ENCODE measurements at places on chromosomes 5 and 9.

DNA sequence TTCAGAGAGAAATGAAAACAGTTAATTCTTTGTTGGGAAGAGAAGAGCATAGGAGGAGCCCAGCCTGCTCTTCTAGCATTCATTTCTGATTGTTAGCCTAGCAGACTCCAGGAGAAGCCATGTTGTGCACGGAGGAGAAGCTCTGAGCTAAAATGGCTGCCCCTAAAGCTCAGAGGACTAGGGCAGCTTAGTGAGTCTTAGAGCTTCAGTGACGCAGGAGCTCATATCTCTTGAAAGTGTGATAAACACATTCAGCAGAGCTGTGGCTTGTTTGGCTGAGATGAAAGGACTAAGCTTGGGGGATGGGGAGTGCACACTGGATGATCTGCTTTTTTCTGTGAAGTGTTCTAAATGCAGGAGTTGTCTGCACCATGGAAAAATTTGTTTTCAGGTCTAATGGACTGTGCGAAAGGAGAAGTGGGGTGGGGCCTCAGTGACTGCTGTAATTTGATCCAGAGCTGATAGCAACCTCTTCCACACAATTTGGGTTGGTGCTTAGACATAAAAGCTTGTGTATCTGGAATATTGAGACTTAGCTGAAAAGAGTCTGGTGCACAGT is 58.5 kb downstream of the ZNF462 start:
- no peak for DNase-seq

GRCh38 chr5:153974813-153975163 is 63.9 kb downstream of the FAM114A2 start:
- no peak for DNase-seq

GRCh38 chr5:180253036-180253824 is 38.7 kb downstream of the MAPK9 start:
- no peak for DNase-seq

DNA sequence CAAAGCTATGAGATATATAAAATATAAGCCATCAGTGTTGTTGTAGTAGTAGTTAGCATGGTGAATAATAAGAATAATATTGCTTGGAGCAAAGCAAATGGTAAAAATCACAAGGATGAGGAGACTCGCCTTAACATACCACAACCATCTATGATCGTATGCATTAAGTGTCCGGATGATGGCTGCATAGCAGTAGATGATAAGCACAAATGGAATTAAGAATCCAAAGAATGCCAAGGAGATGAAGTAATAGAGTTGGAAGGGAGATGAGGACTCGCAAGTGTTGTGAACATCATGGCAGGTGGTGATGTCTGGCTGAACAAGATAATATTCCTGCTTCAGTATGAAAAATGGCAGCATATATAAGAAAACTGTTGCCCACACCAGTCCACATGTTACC is 5.5 kb downstream of the F2RL2 start:
- DNase-seq, result no peak

GRCh38 chr5:164763206-164763605 is 1257.8 kb downstream of the MAT2B start:
- DNase-seq, result no peak

DNA sequence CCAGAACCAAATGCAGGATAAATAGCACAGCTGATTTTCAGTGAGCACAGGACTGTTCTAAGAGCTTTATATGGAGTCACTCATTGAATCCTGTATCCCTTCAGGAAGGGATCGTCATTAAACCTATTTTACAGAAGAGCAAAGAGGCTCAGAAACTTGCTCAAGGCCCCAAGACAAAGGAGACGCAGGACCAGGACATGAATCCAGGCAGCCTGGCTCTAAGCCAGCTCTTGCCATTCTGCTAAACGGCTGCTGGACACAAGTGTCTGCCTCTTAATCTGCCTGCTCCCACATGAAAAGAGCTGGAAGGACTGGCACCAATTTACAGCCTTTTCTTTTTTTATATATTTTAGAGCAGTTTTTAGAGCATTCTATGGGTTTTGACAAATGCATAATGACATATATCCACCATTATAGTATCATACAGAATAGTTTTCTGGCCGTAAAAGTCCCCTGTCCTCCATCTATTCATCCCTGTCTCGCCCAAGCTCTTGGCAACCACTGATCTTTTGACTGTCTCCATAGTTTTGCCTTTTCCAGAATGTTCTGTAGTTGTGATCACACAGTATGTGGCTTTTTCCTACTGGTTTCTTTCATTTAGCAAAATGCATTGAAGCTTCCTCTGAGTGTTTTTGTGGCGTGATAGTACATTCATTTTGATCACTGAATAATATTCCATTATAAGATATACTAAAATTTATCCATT is 37.5 kb downstream of the RETREG1 start:
- no peak for DNase-seq

DNA sequence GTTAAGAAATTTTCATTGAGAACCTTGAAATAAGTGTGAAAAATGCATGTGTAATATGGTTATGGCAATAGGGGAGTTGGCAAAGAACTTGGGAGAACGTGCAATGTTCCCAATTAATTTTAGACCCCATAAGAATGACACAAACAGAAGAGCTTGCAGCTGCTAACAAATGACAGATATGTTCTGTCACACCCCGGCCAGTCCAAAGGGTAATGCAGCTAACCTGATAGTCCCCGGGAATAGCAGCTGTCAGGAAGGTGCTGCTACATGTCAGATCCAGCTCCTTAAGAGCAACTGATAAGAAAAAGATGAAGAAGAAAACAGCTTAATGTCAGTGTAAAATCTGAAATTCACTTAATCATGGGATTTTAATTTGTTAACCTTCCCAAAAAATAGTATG is 30.4 kb downstream of the SEMA5A start:
- DNase-seq, result no peak

DNA sequence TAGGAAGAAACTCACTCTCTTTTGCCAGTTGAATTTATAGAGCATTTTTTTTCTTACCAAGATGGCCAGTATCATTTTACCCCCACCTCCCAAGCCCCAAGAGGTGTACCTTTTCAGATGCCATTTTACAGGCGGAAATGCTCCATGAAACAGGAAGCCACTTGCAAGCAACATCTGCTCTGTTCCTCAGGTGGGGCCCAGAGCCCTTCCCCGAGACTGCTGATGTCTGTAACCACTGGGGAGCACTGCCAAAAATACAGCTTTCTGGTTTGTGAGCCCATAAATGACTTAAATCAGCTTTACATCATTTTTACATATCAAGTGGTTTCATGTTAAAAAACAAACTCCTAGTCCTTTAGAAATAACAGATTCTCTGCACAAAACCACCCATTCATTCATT is 42.9 kb upstream of the GARNL3 start:
- DNase-seq, result no peak

DNA sequence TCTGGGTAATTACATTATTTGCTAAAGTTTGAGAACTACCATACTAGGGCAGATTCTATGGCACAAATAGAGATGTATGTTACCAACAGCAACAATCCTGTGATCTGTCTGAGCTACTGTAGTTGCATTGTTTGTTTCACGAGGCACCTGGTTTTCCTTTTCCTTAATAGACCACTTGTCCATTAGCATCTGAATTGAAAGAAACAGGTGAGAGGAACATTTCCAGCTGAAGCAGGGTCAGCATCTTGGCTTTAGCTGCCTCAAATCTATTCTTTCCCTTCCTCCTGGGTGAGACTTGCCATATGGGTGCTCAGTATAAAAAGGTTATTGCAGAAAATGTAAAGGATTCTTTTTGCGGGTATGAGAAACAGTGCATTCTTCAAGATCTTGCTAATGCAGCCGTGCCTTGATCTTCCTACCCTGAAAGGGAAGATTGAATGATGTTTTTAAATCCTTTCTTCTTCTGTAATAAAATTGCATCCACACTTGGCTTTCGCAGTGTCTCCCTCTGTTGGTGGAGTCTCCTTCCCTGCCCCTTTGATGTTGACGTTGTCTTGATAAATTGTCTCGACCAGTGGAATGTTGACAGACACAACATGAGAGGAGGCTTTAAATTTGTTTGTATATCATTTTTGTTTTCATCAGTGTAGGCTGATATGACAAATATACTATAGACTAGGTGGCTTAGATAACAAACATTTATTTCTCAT is 118.0 kb upstream of the BRINP1 start:
- no peak for DNase-seq

GRCh38 chr5:178141550-178141949 is 10.7 kb downstream of the RMND5B start:
- DNase-seq, result no peak
